ENCODE measurements at places on chromosomes 11 and 22.

- no peak for DNase-seq
Measured at GRCh38 chr11:122342089-122342744, 226.2 kb upstream of the BLID start.

- DNase-seq = peak; percentile 92
Measured at GRCh38 chr11:34650528-34650927, 29.6 kb downstream of the EHF start.

DNA sequence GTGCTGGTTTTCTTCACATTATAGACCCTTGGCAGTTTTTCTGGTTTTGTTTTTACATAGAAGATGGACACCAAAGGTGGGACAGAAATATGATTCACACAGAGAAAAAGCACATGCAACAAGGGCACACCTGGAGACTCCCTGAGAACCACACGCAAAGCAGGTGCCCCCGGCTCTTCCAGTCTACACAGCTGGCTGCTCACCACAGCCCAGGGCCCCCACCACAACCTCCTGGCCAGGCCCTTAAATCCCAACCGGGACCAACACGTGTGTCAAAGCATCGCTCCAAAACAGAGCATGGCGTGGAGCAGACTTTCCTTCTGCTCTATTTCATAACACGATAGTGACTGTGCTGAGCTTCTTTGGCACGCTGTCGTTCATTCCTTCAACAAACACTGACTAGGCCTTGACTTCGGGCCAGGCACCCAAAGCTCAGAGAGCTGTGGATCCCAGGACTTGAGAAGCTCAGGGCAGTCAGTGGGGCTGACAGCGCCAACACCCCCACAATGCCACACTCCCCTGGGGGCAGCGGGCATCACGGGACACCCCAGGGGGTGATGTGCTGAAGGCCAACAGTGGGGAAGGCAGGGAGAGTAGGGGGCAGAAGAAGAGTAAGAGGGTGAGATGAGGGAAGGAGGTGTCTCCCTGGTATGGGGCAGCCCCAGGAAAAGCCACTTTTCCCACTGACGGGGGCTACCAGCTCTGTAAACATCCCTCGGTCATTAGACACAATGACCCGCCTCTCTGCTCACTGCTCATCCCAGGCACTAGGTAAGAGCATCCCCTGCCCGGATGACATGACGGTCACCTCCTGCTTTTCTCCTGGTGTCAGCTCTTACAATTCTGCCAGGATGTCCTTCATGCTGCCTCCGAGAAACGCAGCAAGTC is 26.0 kb downstream of the CELSR1 start:
- no peak for DNase-seq

DNA sequence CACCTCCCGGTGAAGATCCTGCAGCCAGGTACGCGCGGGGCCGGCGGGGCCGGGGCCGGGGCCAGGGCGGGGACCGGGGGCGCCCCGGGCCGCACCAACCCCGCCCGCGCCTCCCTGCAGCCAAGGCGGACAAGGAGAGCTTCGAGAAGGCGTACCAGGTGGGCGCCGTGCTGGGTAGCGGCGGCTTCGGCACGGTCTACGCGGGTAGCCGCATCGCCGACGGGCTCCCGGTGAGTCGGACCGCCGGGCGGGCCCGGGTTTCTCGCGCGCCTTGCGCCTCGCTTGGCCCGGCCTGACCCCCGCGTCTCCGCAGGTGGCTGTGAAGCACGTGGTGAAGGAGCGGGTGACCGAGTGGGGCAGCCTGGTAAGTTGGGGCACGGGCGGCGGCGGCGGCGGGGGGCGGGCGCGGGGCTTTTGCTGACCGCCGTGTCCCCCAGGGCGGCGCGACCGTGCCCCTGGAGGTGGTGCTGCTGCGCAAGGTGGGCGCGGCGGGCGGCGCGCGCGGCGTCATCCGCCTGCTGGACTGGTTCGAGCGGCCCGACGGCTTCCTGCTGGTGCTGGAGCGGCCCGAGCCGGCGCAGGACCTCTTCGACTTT is 531 bp downstream of the PIM3 start:
- no peak for DNase-seq

GRCh38 chr22:16819249-16819648 is 6.0 kb downstream of the XKR3 start:
- DNase-seq = no peak

GRCh38 chr11:9601037-9601875 is 27.8 kb downstream of the WEE1 start:
- peak; percentile 76 for DNase-seq

DNA sequence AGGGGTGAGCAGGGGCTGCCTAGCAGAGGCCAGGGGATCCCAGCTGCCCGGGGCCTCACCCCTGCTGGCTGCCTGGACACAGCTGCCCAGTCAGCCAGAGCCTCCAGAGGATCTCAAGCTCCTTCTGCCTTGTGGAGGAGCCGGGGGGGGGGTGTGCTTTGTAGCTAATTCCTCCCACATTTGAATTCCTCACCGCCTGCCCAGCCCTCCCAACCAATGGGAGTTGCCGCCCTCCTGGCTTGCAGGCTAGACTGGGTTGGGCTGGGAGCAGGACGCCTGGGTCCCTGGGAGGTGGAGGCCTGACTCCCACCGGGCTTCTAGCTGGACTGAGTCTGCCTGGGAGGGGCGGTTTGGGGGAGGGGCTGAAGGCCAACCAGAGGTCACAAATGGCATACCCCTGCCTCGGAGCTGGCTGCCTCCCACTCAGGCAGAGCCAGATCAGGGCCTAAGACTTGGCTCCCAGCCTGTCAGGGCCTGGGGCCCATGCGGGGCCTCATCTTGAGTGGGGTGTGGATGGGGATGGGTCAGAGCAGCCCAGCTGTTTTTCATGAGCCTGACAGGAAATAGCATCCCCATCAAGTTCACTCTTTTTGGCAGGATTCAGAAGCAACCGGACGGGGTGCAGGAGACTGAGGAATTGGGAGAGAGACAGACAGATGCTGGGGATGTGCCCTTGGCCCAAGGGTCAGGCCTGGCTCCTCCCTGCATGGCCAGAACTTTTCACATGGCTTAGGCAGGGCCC is 29.2 kb upstream of the PDE2A start:
- DNase-seq = no peak

DNA sequence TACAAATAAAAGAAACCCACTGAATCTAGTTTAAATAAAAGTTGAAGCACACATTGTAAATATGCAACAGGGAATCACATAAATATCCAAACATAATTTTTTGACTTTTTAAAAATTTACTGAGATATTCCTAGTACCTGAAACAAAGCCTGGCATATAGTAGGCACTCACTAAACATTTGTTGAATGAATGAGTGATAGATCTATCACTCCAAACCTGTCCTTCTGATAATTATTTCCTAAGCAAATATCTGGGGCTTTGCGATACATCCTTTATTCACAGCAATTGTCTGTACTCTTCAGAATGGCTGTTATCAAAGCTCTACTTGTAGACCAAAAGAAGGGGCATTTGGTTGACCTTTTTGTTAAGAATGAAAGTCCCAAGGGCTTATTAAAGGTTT is 2.6 kb upstream of the PSMA1 start:
- no peak for DNase-seq

DNA sequence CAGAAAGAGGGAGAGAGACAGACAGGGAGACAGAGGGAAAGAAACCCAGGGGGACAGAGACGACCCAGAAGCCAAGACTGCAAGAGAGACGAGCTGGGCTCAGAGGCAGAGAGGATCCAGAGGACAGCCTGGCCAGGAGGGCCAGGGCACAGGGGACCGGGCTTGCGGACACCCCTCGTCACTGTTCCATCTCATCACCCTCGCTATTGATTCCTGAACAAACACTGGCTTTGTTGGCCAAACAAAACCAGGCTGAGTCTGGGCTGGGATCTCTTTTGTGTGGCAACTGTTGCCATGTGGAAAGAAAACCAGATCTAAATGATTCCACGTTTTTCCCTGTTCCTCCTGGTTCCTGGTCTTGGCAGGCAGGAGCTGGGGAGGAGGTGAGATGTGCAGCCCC is 339.4 kb downstream of the MN1 start:
- no peak for DNase-seq

DNA sequence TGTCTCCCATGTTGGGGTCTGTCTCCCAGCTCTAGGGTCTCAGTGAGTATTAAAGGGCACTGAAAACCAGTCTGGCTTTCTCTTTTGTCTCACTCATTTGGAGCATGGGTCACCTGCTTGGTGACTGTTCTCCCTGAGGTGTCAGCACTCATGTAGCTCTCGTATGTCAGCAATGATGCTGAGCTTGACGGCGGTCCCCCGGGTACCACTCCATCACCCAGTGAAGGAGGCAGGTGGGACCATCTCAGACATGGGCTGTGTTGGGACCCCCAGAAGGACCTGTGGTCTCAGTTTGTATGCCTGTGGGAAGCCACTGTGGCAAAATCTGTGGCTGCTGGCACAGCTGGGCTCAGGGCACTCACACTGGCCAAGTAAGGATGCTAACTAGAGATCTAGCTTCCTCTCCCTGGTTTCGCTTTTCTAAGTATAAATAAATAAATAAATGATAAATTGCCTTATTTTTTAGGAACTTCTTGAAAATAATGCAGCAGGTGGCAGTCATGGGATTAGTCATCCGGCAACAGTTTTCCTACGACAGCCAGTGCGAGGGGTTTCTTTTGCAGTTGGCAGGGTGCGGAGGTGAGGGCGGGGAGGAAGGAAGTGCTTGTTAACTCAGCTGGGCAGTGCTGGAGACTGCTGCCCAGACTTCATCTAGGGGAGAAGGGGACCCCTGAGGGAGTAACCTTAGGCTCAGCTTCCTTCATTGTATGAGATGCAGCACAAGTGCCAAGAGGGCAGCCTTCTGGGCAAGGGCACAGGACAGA is 48.8 kb downstream of the OSBP2 start:
- peak; percentile 34 for DNase-seq

DNA sequence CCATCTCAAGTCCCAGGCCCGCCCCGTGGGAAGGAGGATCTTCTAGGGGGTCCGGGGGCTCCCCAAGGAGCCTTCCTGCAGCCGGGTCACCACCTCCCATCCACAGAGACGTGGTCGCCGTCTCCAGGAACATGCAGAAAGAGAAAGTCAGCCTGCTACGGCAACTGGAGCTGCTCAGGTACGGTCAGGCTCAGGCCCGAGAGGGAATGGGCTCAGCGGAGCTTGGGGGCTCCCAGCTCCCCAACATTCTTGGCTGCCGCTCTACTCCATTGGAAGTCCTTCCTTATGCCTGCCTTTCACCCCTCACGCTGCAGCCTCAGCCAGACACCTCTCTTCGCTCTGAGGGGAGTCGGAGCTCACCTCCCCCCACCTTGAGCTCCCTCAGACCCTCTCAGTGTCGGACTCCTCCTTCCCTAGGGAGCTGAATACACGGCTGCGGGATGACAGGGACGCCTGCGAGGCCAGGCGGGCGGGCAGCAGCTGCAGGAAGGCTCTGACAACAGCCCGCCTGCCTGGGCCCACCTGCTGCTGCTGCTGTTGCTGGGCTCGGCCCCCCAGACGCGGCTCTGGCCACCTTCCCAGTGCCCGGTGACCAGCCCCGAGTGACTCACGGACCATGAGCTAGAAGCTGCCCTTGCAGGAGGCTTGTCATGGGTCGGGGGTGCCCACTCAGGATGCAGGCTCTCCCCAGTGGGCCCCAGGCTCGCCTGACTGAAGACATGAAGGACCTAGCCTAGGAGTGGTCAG is 1.5 kb upstream of the CD151 start:
- DNase-seq = no peak

DNA sequence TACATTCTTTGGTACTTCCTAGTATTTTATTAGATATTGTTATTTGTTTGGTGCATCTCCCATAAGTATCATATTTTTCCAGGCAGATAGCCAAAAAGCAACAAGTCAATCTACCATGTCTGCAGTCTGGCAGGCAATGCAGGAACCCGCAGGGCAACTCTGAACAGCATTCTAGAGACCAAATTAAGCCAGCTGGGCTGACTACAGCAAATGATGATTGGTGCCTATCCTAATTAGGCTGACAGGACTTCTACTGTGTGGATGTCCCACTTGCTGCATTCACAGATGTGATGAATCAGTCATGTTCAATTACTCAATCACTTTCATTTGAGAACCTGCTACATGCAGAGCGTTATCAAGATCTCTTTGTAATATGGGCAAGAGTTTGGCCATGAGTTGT is 40.3 kb upstream of the AMOTL1 start:
- DNase-seq = no peak

DNA sequence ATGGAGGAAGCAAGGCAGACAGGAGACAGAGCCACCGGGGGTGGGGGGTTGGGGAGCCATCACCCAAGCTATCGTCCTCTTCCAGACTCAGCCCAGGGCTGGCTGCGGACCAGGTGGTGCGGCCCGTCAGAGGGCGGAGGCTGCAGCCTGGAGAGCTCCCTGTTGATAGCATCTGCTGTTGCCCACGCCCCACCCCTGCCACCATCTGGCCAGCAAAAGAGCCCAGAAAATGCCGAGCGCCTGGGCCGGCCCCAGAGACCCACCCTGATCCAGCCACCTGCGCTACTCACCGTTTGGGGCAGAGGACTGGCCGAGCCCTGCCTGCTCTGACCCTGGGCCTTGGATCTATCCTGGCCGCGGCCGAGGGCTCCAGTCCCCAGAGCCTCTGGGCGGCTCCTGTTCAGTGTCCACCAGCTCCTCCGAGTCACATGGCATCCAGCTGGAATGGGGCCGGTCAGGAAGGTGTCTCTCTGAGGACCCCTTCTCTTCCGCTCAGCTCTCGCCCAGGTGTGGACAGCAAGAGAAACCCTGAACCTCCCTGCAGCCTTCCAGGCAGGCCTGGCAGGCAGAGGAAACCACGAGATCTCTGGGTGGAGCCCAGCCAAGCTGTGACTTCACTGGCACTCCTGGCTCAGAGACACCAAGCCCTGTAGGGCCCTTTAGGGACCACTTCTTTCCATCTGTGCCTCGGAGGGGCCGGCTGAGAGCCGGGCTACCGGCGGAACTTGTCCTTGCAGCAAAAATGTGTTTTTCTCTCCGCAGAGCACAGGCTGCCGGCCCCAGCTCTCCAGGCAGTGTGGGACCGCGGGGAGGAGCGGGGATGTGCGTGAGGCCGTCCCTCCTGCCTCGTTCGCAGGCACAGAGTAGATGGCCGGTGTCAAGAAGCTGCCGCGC is at the start of gene MRGPRE:
Gene MRGPRE (minus strand): TSS at position 567 of the 894 bp plus-strand sequence. CDS start 3,618 bp downstream, outside the sequence.
- DNase-seq = no peak

GRCh38 chr22:29080106-29080975 is 7.5 kb downstream of the KREMEN1 start:
- no peak for DNase-seq

DNA sequence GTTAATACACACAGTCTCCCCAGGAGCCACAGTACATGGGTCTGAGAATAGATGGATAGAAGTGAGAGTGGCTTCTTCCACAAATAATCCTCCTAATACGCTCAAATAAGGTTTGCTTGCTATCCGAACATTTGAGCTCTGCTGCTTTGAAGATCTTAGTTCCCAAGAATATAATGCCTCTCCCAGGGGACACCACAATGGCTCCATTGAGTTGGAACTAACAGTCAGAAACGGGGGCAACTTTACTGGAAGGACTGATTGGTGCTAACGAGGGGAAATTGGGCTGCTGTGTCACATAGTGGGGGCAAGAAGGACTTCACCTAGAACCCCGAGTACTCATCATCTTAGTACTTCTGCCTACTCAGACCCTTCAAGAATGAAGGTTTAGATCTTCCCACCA is 66.2 kb downstream of the IGLL5 start:
- no peak for DNase-seq

- DNase-seq = no peak
Measured at GRCh38 chr22:44891293-44891747, 118.5 kb downstream of the PHF21B start.

DNA sequence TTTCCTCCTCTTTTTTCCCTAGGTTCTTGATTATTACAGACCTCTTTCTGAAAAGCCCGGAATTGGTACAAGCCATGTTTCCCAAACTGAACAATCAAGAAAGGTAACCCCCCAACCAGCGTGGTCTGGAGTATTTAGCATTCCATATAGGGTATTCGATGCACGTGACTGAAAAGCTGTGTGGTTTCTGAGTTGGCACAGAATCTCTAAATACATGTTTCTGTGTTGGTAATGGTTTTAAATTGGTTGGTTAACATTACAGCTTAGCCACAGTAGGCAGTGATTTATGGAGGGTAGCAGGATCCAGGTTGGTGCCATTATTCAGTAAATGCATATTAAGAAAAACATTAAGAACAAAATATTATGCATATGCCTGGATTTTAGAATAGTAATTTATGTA is 46.8 kb downstream of the ATXN10 start:
- DNase-seq = no peak

Data from stimulated activated CD4-positive, alpha-beta T cell treated with anti-CD3 and anti-CD28 coated beads, Interleukin-1b, Interleukin-23, amount 100 ng/mL, for 48 hours (primary cell).